ENCODE measurements at places on chromosomes 7 and 10. TPM values are rescaled to one million over a fixed set of nuclear protein-coding genes. Genes with fewer than 3 reads are reported as not detected.

Gene AEBP1
- not detected for polyA plus RNA-seq

Gene CRHR2
- not detected for polyA plus RNA-seq

Gene KIN
- 8.3 TPM for polyA plus RNA-seq

Gene IL6
- polyA plus RNA-seq: 2.8 TPM

- no peak for DNase-seq
Measured at GRCh38 chr7:141242568-141242967, 168.7 kb downstream of the TMEM178B start.

GRCh38 chr7:1225441-1226185 is 7.1 kb upstream of the UNCX start:
- peak; percentile 72 for DNase-seq

DNA sequence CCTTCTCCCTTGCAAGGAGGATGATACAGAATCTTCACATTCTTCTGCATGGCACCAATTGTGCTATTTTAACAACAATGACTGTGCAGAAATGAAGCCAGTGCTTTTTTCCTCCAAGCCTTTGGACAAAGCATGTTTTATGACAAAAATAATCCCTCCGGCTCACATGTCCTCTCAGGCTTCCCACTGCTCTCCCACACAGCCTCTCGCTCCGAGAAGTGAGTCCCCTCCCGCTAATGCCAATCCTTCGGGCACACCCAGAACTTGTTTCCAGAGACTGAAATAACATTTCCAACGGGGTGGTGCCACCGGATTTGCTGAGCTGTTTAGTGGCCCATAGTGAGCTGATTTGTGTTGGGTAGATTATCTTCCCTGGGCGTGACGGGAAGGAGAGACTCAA is 35.8 kb downstream of the RBM17 start:
- no peak for DNase-seq

GRCh38 chr7:24967696-24968095 is 12.3 kb downstream of the OSBPL3 start:
- DNase-seq: no peak

DNA sequence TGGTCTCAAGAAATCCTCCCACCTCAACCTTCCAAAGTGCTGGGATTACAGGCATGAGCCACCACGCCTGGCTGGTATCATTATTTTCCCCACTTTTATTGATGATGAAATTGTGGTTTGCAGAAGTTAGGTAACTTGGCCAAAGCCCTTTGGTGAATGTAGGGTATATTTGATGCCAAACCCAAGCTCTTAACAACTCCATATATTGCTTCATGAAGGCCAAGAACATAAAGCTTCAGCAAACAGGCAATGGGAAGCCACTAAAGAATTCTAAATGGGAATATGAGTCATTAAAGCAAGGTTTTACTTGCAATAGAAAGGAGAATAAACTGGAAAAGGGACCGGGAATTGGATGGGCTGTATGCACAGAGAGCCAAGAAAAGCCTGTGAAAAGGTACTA is 142.7 kb downstream of the KMT2E start:
- no peak for DNase-seq

GRCh38 chr7:1175967-1176851 is 16.2 kb upstream of the ZFAND2A start:
- peak; percentile 85 for DNase-seq

DNA sequence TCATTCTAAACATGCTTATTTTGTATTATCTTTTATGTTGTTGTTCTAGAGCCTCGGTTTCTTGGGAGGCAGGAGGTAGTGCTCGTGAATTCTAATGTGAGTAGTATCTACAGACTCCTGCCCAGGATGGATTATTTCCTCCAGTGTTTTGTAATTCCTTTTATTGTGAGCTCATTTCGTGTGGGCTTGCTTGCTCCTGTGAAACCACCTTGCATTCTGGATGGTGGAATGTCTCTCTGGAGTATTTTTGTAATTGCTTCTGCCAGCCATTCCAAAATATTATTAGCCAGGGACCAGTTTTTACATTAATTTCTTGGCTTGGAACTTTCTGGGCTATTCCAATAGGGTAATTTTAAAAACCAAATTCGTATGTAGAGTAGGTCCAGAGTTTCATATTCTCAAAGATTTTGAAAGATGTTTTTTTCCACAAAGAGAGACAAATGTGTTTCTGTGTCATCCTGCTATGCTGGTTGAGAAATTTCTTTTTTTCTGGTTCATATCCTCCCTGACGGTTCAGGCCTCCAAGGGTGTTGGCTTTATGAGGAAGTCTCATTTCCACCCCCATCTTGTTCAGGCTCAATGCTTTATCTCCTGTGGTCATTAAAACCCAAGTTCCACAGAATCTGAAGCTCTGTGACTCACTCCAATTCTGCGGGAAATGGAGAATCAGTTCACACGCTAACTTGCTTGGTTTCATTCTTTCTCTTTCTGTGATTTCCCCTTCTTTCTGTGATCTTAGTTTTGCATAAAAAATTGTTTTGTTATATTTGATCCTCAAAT is 41.7 kb upstream of the CALD1 start:
- DNase-seq: no peak

DNA sequence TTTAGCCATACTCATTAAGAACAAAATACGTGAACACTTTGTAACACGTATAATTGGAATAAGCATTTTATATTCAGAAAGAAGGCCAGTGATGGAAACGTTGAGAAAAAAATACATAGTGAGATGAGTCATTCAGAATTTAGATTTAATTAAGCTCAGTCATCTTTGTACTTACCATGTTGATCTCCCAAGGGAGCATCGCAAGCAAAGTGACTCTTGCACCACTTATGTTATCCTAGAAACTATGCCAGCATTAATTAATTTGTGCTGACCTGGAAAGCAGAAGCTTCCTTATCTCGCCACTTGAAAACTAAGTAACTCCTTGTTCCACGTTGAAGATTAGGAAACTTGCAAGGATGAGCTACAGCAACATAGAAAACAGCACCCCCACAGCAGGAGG is 9.7 kb upstream of the MPP7 start:
- no peak for DNase-seq

- no peak for DNase-seq
Measured at GRCh38 chr7:98348726-98349474, 52.0 kb downstream of the BAIAP2L1 start.

- no peak for DNase-seq
Measured at GRCh38 chr7:19327018-19327417, 181.8 kb upstream of the FERD3L start.

GRCh38 chr10:124657806-124658205 is 86.4 kb downstream of the FAM53B start:
- DNase-seq: no peak

- no peak for DNase-seq
Measured at GRCh38 chr7:116726713-116727431, 54.9 kb downstream of the MET start.

DNA sequence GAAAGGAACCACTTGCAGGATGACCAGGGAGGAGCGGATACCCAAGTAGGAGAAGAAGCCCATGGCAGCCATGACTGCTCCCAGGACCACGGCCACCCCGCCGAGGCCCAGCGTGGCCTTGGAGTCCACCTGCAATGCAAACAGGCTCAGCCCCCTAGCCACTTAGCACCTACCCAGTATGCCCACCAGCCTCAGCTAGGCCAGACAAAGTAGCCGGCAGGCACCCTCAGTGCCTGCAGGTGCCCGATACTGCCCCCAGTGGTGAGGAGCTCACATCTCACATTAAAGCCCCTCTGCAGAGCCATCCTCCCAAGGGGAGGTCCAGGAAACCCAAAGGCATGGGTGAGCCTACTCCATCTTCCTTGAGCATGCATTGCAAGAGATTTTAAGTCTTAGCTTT is 6.6 kb downstream of the NPC1L1 start:
- peak; percentile 91 for DNase-seq

Data from A549 (cell line).